ENCODE measurements at places on chromosomes 2 and 18. TPM values are rescaled to one million over a fixed set of nuclear protein-coding genes. Genes with fewer than 3 reads are reported as not detected.

The REG3G gene
- total RNA-seq = not detected

The DUSP19 gene
- 6.2 TPM for total RNA-seq

The IL36RN gene
- total RNA-seq = 1.0 TPM

The GAD1 gene
- 4.3 TPM for total RNA-seq

The NAB1 gene
- 22.9 TPM for total RNA-seq

The AOX1 gene
- total RNA-seq = 5.1 TPM

The CHCHD5 gene
- total RNA-seq = 64.3 TPM

The FECH gene
- 75.7 TPM for total RNA-seq

The IL1B gene
- total RNA-seq = 1.4 TPM

The GREB1L gene
- total RNA-seq = 6.0 TPM

The TMEM163 gene
- total RNA-seq = 2.4 TPM

The NEU2 gene
- total RNA-seq = not detected

The ST6GAL2 gene
- not detected for total RNA-seq

The TMEM178A gene
- 2.9 TPM for total RNA-seq

The ROCK1 gene
- 17.7 TPM for total RNA-seq

The GREB1 gene
- total RNA-seq = 0.20 TPM

The CRYBA2 gene
- not detected for total RNA-seq

The MC2R gene
- total RNA-seq = not detected

The G6PC2 gene
- total RNA-seq = not detected

The SOX11 gene
- not detected for total RNA-seq

The IL1F10 gene
- not detected for total RNA-seq

The CRYGD gene
- total RNA-seq = not detected

The SATB2 gene
- total RNA-seq = 7.8 TPM

The CHRNA1 gene
- not detected for total RNA-seq

The VAPA gene
- total RNA-seq = 340 TPM

The PSMA8 gene
- not detected for total RNA-seq

The MRPL30 gene
- 50.1 TPM for total RNA-seq

The GNAL gene
- total RNA-seq = 3.3 TPM

The ORMDL1 gene
- 21.2 TPM for total RNA-seq

The NT5C1B gene
- not detected for total RNA-seq

The CPLX4 gene
- total RNA-seq = not detected

The KLHL41 gene
- total RNA-seq = not detected

The TLX2 gene
- 3.8 TPM for total RNA-seq

The SLC4A3 gene
- 7.3 TPM for total RNA-seq

The HSBP1L1 gene
- total RNA-seq = 41.5 TPM

The PROKR1 gene
- total RNA-seq = not detected

The ZBTB7C gene
- not detected for total RNA-seq

The FSHR gene
- not detected for total RNA-seq

The CRYGC gene
- not detected for total RNA-seq

The SCYGR4 gene
- total RNA-seq = not detected

The EN1 gene
- not detected for total RNA-seq

The IL18R1 gene
- total RNA-seq = 3.4 TPM

The FKBP1B gene
- total RNA-seq = 4.6 TPM

The MITD1 gene
- 37.6 TPM for total RNA-seq

The RPL31 gene
- total RNA-seq = 1,251 TPM

The C2orf81 gene
- 9.8 TPM for total RNA-seq

The COLEC11 gene
- 2.4 TPM for total RNA-seq

The HADHA gene
- 99.9 TPM for total RNA-seq

The CABYR gene
- total RNA-seq = 32.4 TPM

The GPR75 gene
- 1.8 TPM for total RNA-seq

The SPATA3 gene
- not detected for total RNA-seq

Data from PC-9 (cell line).